ENCODE measurements at places on chromosomes 4 and X. TPM values are rescaled to one million over a fixed set of nuclear protein-coding genes. Genes with fewer than 3 reads are reported as not detected.

The PIR gene
- total RNA-seq: 24.1 TPM

The ARMCX4 gene
- total RNA-seq: 16.5 TPM

The GAGE1 gene
- total RNA-seq: not detected

The PNMA5 gene
- total RNA-seq: not detected
